ENCODE measurements at places on chromosomes 2 and 18.

DNA sequence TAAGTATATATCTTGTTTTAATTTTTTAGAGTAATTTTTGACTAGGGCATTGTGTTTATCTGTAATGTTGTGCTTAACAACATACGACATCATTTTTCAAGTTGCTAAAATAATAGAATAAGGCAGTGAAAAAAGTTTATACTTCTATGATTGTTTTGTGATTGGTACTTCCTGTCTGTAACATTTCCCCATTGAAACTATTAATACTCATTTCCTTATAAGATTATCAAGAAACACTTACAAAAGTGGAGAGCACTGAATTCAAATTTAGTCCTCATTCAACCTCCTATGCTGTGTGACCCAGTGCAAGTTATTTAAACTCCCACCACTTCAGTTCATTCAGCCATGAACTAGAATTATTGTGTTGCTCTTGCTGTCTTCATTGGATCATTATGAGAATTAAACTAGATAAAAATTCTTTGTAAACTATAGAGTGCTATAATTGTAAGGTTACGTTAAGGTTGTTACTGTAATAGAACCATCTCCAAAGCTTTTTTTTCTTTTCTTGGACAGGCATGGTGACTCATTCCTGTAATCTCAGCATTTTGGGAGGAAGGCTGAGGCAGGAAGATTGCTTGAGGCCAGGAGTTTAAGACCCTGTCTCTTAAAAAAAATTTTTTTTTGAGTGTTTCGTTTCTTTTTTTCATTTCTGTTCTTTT lies 2.8 kb downstream of the ETAA1 start:
- DNase-seq = peak; percentile 42

GRCh38 chr2:198913394-198914152 lies 544.2 kb downstream of the SATB2 start:
- no peak for DNase-seq

GRCh38 chr2:239344857-239345216 lies 56.0 kb downstream of the HDAC4 start:
- DNase-seq = peak; percentile 32

- peak; percentile 95 for DNase-seq
Observed at GRCh38 chr2:11155381-11156035, at the start of gene SLC66A3. SLC66A3 (plus strand) TSS chr2:11155467; CDS start chr2:11155547, 80 bp downstream.

DNA sequence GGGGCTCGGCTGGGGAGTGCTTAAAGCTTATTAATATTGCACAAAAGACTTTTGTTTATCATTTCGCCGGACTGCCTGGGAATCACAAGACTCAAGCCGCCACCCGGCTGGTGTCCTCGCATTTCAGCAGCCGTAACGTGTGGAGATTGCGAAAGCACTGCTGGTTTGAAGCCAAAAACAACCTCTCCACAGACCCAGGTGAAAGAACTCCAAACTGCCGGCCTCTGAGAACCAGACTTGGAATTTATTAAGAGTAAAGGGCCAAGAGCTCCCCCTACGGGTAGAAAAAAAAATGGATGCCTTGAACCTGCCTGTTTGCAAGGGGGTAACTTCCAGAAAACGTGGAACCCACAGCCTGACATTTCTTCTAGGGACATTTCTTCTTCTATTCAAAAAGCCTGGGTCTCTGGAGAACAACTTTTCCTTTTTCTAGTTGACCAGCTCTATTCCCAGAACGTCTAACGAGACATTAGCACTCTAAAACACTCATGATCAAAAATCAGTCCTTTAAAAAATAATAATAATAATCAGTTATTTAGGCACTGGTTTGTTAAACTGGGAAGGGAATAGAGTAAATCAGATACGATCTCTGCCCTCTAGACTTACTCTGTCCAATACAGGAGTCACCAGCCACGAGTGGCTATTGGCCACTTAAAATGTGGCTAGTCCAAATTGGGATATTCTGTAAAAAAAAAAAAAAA lies 216.3 kb downstream of the C1D start:
- DNase-seq = peak; percentile 92

GRCh38 chr18:5895876-5896740 lies 786 bp upstream of the TMEM200C start:
- peak; percentile 47 for DNase-seq

- DNase-seq = no peak
Observed at GRCh38 chr2:202072737-202073401, at the start of gene KIAA2012. KIAA2012 (plus strand) TSS chr2:202073255; CDS start chr2:202073628, 373 bp downstream.

GRCh38 chr18:46042571-46043123 lies 29.4 kb downstream of the PSTPIP2 start:
- DNase-seq = no peak

GRCh38 chr18:55243857-55244256 lies 284.6 kb upstream of the CCDC68 start:
- DNase-seq = peak; percentile 58

All from NCI-H1417 (cell line).